Activated T-cell treated with anti-CD3 and anti-CD28 coated beads, Interleukin-2, amount 50 U/mL, for 48 hours (primary cell): ENCODE measurements at places on chromosomes 16 and 17.

DNA sequence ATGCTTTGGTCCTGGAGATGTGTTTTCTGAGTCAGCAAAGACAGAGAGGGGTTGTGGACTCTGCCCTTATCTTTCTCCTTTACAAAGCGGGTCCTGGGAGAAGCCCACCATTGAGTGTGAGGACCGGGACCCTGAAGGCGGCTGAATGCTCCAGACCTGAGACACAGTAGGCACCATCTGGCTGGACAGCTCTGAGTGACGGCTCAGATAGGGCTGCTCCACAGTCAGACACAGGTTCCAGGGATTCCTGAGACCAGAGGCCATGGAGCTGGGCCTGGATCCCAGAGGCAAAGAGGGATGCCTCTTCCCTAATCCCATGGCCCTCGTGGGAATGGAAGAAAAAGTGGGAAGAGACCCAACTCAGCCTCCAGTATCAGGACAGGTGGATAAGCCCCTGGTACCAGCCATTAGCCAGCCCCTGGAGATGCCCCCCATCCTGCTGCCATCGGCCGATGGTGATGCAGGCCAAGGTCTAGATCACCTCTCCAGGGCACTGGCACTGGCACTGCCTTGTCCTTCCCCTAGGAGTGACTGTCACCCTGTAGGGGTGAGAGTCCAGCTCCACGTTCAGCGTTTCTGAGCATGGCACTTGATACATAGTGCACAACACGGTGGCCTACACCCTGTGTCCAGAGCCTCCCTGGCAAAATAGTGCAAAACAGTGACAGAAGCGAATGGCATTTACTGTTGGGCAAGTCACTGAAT, 4.7 kb downstream of the MMP15 start:
- no peak for DNase-seq

DNA sequence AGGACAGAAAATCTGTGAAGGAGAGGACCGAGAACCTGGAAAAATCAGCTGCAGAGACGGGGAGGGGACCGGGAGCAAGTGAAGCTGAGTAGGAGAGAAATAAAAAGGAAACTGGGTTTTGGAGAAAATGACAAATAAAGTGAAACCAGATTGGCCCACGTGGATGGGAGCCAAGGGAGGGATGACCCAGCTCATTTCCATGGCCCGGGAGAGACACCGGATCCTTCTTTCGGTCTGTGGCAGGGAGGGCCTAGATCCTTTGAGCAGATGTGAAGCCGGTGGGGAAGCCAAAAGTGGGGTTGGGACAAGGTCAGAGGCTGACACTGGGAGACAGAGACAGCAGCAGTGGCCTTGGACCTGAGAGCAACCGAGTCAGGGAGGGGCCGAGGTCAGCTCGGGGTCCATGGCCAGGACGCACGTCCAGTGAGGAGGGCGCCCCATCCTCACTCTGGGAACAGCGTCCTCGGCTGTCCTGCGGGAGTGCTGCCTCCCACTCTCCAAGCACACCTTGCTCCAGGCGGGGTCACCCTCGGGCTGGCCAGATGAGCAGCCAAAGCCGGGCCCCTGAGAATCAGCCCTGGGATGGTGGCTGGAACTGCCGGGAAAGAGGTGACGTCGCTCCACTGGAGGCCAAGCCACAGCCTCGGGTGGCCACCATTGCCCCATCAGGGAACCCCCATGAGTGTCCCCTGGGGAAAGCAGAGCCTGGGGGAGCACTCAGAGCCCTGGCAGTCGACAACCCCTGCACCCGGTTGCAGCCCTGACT, 50.8 kb upstream of the CDR2 start:
- peak; percentile 12 for DNase-seq

GRCh38 chr16:50559804-50560514, 11.8 kb downstream of the NKD1 start:
- DNase-seq = no peak

DNA sequence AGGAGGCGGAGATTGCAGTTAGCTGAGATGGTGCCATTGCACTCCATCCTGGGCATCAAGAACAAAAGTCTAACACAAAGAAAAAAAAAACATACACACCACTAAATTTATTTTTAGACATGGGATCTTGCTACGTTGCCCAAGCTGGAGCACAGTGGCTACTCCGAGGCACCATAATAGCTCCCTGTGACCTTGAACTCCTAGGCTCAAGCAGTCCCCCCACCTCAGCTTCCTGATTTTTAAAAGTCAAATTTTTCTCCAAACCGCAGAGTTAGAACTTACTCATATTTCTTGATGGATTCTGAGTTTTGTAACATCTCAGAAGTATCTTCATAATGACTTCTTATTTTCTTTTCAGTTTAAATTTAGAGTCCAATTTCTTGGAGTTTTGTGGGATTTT, 3.4 kb downstream of the CMTM4 start:
- no peak for DNase-seq

GRCh38 chr17:3803308-3803640, 2.3 kb upstream of the ITGAE start:
- DNase-seq = no peak

GRCh38 chr17:32992321-32993033, 830 bp downstream of the SPACA3 start:
- DNase-seq = no peak

- no peak for DNase-seq
Measured at GRCh38 chr17:6276711-6277110, 158.2 kb downstream of the AIPL1 start.

- no peak for DNase-seq
Measured at GRCh38 chr16:48291303-48291702, 44.0 kb upstream of the ABCC11 start.

- no peak for DNase-seq
Measured at GRCh38 chr16:28188085-28188916, 23.5 kb downstream of the XPO6 start.

- DNase-seq = peak; percentile 27
Measured at GRCh38 chr17:45705123-45706009, 78.8 kb upstream of the CRHR1 start.

- DNase-seq = no peak
Measured at GRCh38 chr17:60230358-60230757, 80.6 kb downstream of the CA4 start.

DNA sequence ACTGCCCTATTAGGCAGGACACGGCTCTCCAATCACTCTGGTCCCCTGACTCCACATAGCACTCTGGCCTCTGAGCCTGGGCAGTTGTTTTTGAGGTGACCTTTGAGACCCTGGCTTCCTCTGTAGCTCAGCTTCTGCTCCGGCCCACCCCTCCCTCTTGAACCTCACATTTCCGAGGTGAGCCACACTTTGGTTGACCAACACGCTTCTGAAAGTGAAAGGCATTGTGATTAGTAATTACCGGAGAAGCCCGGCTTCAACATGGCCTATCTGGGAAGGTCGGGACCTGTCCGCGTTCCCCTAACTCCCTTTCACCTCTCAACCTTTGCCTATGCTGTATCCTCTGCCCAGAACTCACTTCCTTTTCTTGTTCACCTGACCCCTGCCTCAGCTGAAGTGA, 10.3 kb upstream of the ITGAX start:
- no peak for DNase-seq

DNA sequence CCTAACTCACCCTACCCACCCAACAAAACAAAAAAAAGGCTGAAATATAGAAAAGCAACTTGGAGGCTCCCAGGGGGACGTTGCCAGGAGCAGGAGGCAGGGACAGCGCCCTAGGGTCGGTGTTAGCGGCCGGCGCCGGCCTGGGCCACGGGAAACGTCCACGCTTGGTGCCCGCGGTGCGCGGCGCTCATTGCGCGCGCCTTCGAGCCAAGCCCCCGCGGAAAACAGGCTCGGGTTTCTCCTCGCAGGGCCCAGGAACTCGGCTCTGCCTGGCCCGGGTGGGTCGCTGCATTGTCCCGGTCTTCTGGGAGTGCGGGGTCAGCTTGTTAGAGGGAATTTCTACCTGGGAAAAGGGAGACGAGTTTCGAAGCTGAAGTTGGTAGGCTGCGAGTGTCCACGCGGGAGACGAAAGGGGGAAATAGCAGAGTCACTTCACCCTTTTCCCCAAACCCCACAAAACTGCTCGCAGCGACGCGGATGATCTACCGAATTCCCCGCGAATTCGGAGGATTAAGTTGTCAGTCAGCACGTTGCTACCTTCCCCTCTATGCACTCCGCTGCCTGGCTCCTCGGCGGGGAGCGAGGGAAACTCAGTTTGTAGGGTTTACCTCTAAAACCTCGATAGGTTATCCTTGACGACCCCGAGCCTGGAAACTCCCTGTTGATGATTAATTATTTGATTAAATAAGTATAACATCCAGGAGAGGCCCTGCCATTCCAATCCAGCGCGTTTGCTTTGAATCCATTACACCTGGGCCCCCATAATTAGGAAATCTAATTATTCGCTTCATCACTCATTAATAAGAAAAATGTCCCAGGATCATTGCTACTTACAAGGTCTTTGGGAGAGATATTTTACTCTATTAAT, 751 bp upstream of the FOXC2 start:
- DNase-seq = no peak

DNA sequence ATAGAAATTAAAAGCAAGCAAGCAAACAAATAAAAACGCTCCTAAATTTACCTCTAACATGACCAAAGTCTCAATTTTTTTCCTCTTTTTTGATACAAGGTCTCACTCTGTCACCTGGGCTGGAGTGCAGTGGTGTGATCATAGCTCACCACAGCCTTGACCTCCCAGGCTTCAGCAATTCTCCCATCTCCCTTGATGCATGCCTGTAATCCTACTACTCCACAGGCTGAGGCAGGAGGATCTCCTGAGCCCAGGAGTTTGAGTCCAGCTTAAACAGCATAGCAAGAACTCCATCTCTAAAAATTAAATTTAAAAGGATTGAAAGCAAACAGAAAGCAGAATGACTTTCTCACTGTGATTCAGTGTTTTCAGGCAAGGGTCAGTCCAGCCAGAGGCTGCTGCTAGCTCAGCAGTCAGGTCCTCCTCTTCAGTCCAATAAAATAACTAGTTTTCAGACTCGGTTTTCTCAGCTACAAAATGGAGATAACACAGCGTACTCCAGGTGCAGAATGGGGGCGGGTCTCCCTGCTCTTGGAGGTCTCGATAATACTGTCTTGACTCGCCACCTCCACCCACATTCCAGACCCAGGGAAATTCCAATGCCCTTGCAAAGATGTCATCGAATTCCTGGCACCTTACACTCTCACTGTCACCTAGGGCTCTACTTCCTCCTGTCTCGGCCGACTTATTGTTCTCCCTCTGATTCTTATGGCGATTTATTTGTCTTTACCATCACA, 20.7 kb upstream of the MRTFB start:
- no peak for DNase-seq

DNA sequence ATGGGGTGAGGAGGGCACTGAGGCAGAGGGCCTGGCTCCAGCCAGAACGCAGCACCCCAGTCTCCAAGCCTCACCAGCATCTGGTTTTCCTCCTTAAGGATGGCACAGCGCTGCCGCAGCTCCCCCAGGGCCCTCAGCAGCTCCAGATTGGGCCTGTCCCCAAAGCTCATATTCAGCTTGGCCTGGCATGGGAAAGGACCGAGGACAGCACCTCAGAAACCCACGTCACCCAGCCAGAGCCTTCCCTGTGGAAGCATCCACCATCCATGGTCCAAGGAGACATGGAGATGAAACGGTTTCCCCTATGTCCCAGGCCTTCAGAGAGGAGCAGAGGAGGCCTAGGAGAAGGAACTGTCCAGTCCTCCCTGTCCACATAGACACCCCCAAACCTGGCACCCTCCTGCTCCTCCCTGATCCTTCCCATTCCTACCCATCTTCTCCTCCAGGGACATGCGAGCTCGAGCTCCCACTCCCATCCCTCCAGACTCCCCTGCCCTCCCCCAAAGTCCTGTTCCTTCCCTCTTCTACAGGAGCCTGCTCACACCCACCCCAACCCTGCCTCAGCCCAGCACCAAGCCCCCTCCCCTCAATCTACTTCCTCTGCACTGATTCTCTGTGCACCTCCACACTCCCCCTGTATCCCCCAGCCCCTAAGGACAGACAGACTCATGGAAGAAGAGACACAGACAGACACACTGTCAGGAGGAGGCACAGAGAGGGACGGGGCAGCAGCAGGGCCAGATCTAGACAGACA, 1.8 kb downstream of the TSPOAP1 start:
- peak; percentile 42 for DNase-seq

- DNase-seq = no peak
Measured at GRCh38 chr16:76653390-76654026, 376.3 kb downstream of the CNTNAP4 start.

DNA sequence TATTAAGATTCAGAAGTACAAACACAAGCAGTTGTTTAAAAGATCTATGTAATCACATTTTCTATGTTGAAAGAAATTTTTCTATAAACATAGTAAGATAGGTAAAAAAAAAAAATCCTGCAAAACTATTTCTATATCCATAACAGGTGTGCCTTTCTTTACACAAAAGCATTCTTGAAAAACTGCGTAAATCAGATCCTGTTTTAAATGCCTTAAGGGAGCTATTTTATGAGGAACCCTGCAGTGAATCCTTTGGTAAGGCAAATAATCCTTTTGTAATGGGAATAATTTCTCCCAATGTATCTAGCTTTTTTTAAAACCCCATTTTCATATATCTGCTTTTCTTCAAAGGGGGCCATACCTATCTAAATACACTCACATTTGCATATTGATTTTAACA, 157.3 kb downstream of the AATF start:
- DNase-seq = no peak

DNA sequence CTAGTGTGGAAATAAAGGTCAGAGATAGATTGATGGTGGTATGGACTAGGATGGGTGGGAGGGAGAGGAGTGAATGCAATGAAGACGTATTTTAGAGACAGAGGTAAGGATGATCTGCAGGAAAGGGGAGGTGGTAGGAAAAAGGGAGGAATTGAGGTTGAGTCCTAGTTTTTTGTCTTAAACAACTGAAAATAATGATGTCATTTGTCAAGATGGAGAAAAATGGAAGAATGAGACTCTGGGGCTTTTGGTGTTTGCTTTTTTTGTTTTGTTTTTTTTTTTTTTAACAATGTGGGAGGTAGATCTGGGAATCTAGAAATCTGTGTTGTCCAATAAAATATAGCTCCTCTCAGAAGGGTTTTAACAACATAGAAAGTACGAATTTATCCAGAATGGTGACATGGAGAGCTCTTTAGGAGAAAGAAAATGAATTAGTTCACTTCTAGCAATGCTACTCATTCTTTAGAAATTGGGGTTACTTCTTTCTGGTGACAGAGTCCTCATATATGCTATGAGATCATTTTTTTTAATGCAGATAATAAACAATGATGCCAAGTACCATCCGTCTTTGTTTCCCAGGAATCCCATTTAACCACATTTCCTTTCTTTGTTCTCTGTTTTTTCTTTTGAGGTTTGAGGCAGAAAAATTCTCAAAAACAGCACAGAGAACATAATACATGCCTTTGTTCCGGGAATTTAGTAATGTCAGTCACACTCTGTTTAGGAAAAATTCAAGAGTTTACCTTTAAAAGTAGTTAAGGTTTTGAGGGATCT, 225.3 kb upstream of the COX10 start:
- DNase-seq = no peak

- peak; percentile 75 for DNase-seq
Measured at GRCh38 chr17:8126491-8127066, 2.7 kb upstream of the HES7 start.
